ENCODE measurements at places on chromosomes 2 and 18.
A peak's percentile ranks its signal among the peaks of the same experiment; 100 is the strongest.

GRCh38 chr2:218022131-218022850 lies 19.5 kb upstream of the TNS1 start:
- no peaks in the 10 kb centered on the region for H3K36me3 ChIP-seq
- H3K4me3 ChIP-seq = no peak overlapping the region
- H3K27ac ChIP-seq = no peak overlapping the region
- peaks cover 3% of the 10 kb centered on the region for H3K4me1 ChIP-seq
- H3K27me3 ChIP-seq = peaks cover 13% of the 10 kb centered on the region

DNA sequence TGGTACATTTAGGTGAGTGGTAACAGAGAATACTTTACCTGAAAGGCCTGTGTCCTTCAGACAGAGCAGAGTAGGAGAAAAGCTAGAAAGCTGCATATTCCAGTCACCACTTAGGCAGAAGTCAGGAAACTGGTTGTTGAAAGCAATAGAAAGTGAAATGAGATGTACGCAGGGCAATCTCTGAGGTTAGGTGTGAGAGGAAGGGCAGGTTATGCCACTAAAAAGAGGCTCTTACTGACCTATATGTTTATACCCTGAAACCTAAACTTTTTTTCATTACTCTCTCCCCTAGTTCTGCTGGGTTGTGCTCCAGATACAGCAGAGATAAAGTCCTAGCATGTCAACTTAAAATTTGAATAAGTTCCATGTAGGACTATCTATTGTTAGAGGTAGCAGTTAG lies 93.5 kb downstream of the COX7A2L start:
- no peak overlapping the region for H3K4me3 ChIP-seq
- no peak for DNase-seq
- no peaks in the 10 kb centered on the region for H3K4me1 ChIP-seq
- no peak overlapping the region for H3K27ac ChIP-seq
- no peaks in the 10 kb centered on the region for H3K27me3 ChIP-seq

DNA sequence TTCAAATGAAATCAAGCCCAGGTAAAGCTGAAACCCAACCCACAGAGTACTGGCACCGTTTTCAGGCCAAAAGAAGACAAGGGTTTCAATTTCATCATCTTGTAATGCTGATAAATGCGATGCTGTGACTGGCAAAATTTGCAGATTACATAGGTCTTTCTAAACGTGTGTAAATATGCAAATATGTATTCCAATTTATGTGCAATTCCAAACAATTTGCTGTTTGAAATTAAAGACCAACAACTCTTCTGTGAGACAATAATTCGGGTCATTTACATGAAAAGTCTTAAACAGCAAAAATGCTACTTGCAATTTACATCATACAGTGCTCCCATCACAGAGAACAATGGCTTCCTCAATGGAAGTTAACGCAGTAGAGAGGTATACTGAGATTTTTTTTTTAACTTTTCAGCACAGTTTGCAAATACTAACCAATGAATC lies 2.8 kb upstream of the ZNF532 start:
- H3K27me3 ChIP-seq = no peaks in the 10 kb centered on the region
- H3K4me1 ChIP-seq = peaks cover 10% of the 10 kb centered on the region
- no peak for DNase-seq
- no peak overlapping the region for H3K27ac ChIP-seq
- peaks cover 18% of the 10 kb centered on the region for H3K36me3 ChIP-seq

DNA sequence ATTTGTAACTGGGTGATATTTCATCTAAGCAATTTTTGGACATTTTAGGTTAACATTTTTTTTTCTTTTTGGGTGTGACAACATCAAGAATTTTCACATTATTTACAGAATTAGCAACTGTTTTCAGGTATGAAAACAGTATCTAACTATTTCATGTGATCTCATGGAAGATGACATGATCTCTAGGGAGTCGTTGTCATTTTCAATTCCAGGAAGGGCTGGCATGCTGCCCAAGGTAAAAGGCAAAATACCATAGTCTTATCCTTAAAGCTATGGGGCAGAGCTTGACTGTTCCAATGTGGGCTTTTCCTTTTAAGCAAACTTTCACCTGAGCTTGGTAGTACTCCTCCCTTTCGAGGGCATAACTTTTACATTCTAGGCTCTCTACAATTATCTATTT lies 443.7 kb downstream of the DSEL start:
- DNase-seq = no peak
- H3K27ac ChIP-seq = no peak overlapping the region
- no peaks in the 10 kb centered on the region for H3K27me3 ChIP-seq

GRCh38 chr2:158270536-158270935 lies 168.9 kb downstream of the UPP2 start:
- no peaks in the 10 kb centered on the region for H3K4me1 ChIP-seq
- no peaks in the 10 kb centered on the region for H3K36me3 ChIP-seq
- DNase-seq = no peak

- H3K36me3 ChIP-seq = no peaks in the 10 kb centered on the region
- H3K4me3 ChIP-seq = no peak overlapping the region
- peaks cover 3% of the 10 kb centered on the region for H3K4me1 ChIP-seq
- H3K27ac ChIP-seq = no peak overlapping the region
These were observed 100.6 kb downstream of the CDK15 start for GRCh38 chr2:201906777-201907562.

- H3K36me3 ChIP-seq = peaks cover 12% of the 10 kb centered on the region
- no peaks in the 10 kb centered on the region for H3K27me3 ChIP-seq
- H3K4me1 ChIP-seq = peaks cover 27% of the 10 kb centered on the region
- DNase-seq = peak; percentile 70
- H3K4me3 ChIP-seq = peak overlapping the region; percentile 52
- H3K27ac ChIP-seq = no peak overlapping the region
These were observed 1.1 kb downstream of the IGFBP5 start for GRCh38 chr2:216694082-216694825.

GRCh38 chr2:17749753-17750438 lies 3.7 kb downstream of the SMC6 start:
- no peak overlapping the region for H3K4me3 ChIP-seq
- no peak overlapping the region for H3K27ac ChIP-seq
- H3K27me3 ChIP-seq = no peaks in the 10 kb centered on the region
- no peak for DNase-seq
- H3K4me1 ChIP-seq = peaks cover 3% of the 10 kb centered on the region

- H3K4me3 ChIP-seq = no peak overlapping the region
- DNase-seq = no peak
- peaks cover 7% of the 10 kb centered on the region for H3K4me1 ChIP-seq
- H3K27ac ChIP-seq = no peak overlapping the region
- H3K36me3 ChIP-seq = peaks cover 1% of the 10 kb centered on the region
- H3K27me3 ChIP-seq = no peaks in the 10 kb centered on the region
These were observed 51.5 kb downstream of the PLEKHB2 start for GRCh38 chr2:131156452-131157149.

GRCh38 chr2:102660070-102660469 lies 40.7 kb downstream of the SLC9A2 start:
- DNase-seq = no peak
- no peaks in the 10 kb centered on the region for H3K36me3 ChIP-seq
- no peak overlapping the region for H3K4me3 ChIP-seq
- no peaks in the 10 kb centered on the region for H3K4me1 ChIP-seq

DNA sequence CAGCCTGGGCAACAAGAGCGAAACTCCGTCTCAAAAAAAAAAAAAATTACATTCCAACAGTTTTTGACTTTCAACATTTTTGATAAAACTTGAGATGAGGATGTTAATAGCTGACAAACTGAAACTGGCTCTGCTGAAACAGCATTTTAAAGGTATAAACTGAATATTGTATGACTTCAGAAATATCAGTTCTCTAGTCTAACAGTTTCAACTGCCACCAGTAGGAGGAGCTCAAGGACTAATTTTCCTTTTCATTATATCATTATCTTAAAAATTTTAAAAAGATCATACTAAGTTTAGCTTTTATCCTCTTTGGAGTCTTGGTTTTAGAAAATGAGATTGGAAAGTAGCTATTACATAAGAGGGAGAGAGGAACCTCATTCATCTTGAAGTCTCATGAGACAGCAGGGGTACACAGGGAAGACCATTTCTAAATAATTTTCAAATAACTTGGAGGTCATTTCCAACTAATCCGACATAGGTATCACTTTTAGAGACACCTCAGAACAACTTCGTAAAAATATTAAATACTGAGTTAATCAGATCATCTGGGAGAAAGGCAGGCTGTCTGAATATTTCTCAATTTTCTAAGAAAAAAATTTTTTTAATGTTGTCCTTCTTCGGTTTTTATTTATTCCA lies 37.6 kb upstream of the MCM6 start:
- no peak overlapping the region for H3K4me3 ChIP-seq
- no peaks in the 10 kb centered on the region for H3K4me1 ChIP-seq

DNA sequence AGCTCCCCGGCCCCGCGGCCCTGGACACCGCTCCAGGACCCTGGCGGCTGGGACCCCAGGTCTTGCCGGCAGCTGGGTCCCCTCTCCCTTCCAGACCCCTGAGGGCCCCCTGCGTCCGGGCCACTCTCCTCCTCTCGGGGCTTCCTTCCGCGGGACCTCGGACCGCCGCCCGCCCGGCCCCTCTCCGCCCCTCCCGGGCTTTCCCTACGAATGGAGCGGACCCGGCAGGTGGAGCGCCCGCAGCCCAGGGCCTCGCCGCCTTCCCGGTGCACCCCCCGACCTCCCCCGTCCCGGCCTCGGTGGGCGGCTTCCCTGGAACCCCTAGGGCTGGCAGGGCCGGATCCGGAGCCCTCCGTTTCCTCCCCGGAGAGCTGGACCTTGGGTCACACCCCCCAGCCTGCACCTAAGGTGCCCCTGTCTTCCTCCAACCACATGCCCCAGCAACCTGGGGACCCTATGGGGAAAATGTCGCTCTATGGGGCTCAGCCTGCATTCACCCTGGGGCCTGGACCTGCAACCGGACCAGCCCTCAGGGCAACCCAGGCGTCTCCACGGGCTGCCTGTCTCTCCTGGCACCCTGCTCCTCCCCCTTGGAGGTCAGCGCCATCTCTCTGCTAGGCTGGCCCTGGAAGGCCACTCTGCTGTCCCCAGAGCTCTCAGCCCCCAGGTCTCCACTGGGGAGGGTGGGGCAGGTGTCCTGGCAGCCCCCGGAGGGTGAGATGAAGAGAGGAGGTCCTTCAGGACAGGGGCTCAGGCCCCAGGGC lies 730 bp downstream of the B3GNT7 start:
- no peak overlapping the region for H3K27ac ChIP-seq
- peaks cover 67% of the 10 kb centered on the region for H3K27me3 ChIP-seq
- H3K4me3 ChIP-seq = no peak overlapping the region
- H3K36me3 ChIP-seq = no peaks in the 10 kb centered on the region
- H3K4me1 ChIP-seq = peaks cover 28% of the 10 kb centered on the region
- no peak for DNase-seq

DNA sequence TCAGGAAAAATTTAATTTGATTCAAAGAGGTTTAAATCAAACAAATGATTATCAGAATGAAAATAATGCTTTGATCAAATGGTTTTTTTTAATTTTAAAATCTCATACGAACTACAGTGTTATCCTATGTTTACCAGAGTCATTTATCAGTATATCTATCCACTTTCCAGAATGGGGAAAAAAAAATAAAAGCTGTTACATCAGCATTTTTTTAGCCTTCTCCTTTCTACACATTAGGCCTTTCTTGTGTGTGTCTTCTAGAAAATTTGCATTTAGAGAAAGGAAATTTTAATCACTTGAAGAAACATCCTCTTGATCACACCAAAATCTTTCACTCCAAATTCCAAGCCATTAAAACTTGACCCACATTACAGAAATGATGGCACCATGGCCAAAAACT lies 608.9 kb upstream of the ID2 start:
- no peak overlapping the region for H3K4me3 ChIP-seq
- DNase-seq = no peak
- no peak overlapping the region for H3K27ac ChIP-seq
- no peaks in the 10 kb centered on the region for H3K27me3 ChIP-seq
- no peaks in the 10 kb centered on the region for H3K36me3 ChIP-seq
- H3K4me1 ChIP-seq = no peaks in the 10 kb centered on the region

GRCh38 chr2:232882085-232882484 lies 12.0 kb downstream of the SNORC start:
- peaks cover 5% of the 10 kb centered on the region for H3K4me1 ChIP-seq
- DNase-seq = no peak
- no peak overlapping the region for H3K27ac ChIP-seq
- peaks cover 5% of the 10 kb centered on the region for H3K27me3 ChIP-seq
- no peaks in the 10 kb centered on the region for H3K36me3 ChIP-seq

- H3K27me3 ChIP-seq = no peaks in the 10 kb centered on the region
- H3K27ac ChIP-seq = no peak overlapping the region
- no peak for DNase-seq
- no peak overlapping the region for H3K4me3 ChIP-seq
These were observed 228.3 kb downstream of the TWIST2 start for GRCh38 chr2:239075918-239076758.

DNA sequence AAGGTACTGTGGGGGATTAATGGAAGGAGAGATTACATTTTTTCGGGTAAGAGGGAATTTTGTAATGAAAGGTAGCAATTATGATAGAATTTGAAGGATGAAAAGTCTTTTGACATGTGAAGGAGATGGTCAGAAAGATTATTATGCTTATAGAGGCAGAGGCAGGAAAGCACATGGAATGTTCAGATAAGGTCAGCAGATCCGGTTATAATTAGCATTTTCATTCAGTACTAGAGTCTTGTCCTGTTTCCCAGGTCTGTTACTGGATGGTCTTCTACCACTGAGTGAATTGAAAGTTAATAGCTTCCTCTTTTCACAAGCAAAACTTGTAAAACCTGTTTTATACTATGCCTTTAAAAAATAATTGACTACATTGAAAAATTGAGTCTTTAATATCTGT lies 116.9 kb downstream of the PHLPP1 start:
- no peak overlapping the region for H3K27ac ChIP-seq
- H3K27me3 ChIP-seq = no peaks in the 10 kb centered on the region
- H3K36me3 ChIP-seq = peaks cover 4% of the 10 kb centered on the region
- no peak overlapping the region for H3K4me3 ChIP-seq

- no peak overlapping the region for H3K27ac ChIP-seq
- no peaks in the 10 kb centered on the region for H3K36me3 ChIP-seq
- no peak overlapping the region for H3K4me3 ChIP-seq
- H3K4me1 ChIP-seq = peaks cover 2% of the 10 kb centered on the region
These were observed 117.9 kb upstream of the PPP1CB start for GRCh38 chr2:28633746-28634145.

DNA sequence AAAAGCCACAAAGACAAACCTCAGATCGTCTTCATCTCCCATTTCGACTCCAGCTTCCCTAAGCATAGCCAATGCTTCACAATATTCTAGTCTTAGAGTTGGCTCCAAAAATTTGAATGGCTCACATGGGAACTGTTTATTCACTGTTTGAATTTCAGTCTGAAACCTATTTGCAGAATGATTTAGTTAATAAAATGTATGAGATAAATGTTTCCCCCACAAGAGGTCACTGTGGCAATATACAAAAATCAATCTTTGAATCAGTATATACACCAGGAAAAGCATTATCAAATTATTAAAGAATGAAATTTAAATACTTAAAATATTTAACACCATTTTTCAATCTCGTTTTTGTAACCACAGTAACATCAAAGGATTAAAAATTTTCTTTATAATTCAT lies 40.0 kb upstream of the MCM6 start:
- peak; percentile 43 for DNase-seq
- no peaks in the 10 kb centered on the region for H3K4me1 ChIP-seq
- H3K27me3 ChIP-seq = no peaks in the 10 kb centered on the region
- H3K36me3 ChIP-seq = no peaks in the 10 kb centered on the region
- H3K4me3 ChIP-seq = no peak overlapping the region

GRCh38 chr2:217394510-217395351 lies 534.9 kb upstream of the TNP1 start:
- H3K4me1 ChIP-seq = peaks cover 5% of the 10 kb centered on the region
- no peaks in the 10 kb centered on the region for H3K36me3 ChIP-seq
- no peaks in the 10 kb centered on the region for H3K27me3 ChIP-seq
- no peak overlapping the region for H3K27ac ChIP-seq

Measured in mesenchymal stem cell (in vitro differentiated cells and primary cell).